ENCODE measurements at places on chromosomes 2 and 18. TPM values are rescaled to one million over a fixed set of nuclear protein-coding genes. Genes with fewer than 3 reads are reported as not detected.

The CAPN14 gene
- 0.13 TPM for total RNA-seq

The CRYBA2 gene
- total RNA-seq: not detected

The DSG1 gene
- total RNA-seq: not detected

The CMPK2 gene
- 1.4 TPM for total RNA-seq

The GAL3ST2 gene
- not detected for total RNA-seq

The TUBB8B gene
- total RNA-seq: not detected

The ZRANB3 gene
- total RNA-seq: 4.7 TPM

The GYPC gene
- 275 TPM for total RNA-seq

The RAB6D gene
- total RNA-seq: not detected

The ZEB2 gene
- total RNA-seq: 9.8 TPM

The PCBP1 gene
- total RNA-seq: 35.8 TPM

The ZFP36L2 gene
- 15.9 TPM for total RNA-seq

The EN1 gene
- not detected for total RNA-seq

The CPO gene
- total RNA-seq: 0.19 TPM

The CRIM1 gene
- total RNA-seq: 681 TPM

The MSTN gene
- total RNA-seq: 0.19 TPM

The FOXD4L1 gene
- 0.06 TPM for total RNA-seq

The FRZB gene
- total RNA-seq: 0.13 TPM

The ALK gene
- not detected for total RNA-seq

The CNDP1 gene
- total RNA-seq: not detected

The ASXL2 gene
- total RNA-seq: 15.5 TPM

The ASB18 gene
- not detected for total RNA-seq

The TMEM178A gene
- total RNA-seq: not detected

The PLGLB2 gene
- total RNA-seq: 0.65 TPM
